Liver (tissue), 10 donors: ENCODE measurements at places on chromosomes 5 and 9.

DNA sequence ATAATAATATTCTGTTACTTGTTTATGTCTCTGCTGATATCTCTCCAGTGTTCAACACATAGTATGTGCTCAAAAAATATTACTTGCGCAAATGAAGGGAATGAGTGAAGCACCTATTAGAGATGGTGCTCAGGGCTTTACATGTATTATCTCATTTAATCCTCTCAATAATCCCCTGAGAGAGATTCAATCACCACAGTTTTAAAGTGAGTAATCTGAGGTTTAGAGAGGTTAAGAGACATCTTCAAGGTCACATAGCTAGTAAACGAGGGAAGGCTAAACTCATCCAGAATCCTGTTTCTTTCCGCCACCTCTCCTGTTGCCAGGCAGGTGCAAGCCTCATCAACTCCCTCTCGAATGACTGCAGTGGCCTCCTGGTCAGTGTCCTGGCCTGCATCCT, 82.0 kb downstream of the UGCG start:
- no peak overlapping the region for H3K4me3 ChIP-seq
- no peak for DNase-seq
- H3K4me1 ChIP-seq = peaks cover 9% of the 10 kb centered on the region
- H3K27me3 ChIP-seq = no peaks in the 10 kb centered on the region
- no peaks in the 10 kb centered on the region for H3K36me3 ChIP-seq

DNA sequence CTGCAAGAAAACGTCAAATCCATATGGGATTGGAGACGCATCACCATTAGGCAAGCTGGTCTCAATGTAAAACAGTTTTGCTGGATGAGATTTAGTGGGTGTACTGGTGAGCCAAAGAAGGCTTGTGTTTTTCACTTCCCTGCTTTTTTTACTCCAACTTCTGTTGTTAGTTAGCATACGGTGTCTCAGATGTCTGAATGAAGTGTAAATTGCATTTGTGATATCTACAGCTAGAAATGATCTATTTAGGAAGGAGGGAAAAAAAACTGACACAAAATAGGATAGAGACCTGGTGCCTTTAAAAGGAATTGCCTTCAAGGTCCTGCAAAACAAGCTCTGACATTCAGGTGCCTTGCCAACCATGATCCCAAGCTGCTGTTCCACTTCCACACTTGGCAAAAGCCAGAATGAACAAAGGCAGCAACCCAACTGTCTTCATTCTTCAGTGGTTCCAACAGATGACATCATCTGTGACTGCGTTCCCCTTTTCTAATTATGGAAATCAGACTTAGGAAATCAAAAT, 104.2 kb upstream of the RAI14 start:
- no peaks in the 10 kb centered on the region for H3K36me3 ChIP-seq
- H3K4me3 ChIP-seq = no peak overlapping the region
- peaks cover 25% of the 10 kb centered on the region for H3K4me1 ChIP-seq
- DNase-seq = no peak
- H3K27ac ChIP-seq = no peak overlapping the region

- no peaks in the 10 kb centered on the region for H3K4me1 ChIP-seq
- no peaks in the 10 kb centered on the region for H3K36me3 ChIP-seq
- DNase-seq = no peak
These were observed 30.5 kb upstream of the LRRC70 start for GRCh38 chr5:62547945-62548630.

- H3K4me1 ChIP-seq = no peaks in the 10 kb centered on the region
- no peaks in the 10 kb centered on the region for H3K36me3 ChIP-seq
- H3K27ac ChIP-seq = no peak overlapping the region
- no peaks in the 10 kb centered on the region for H3K27me3 ChIP-seq
- DNase-seq = no peak
These were observed 32.1 kb upstream of the MSANTD3 start for GRCh38 chr9:100394816-100395215.

- H3K27ac ChIP-seq = no peak overlapping the region
- H3K4me1 ChIP-seq = peaks cover 10% of the 10 kb centered on the region
- peak; percentile 17 for DNase-seq
- no peaks in the 10 kb centered on the region for H3K36me3 ChIP-seq
These were observed 51.5 kb downstream of the COL15A1 start for GRCh38 chr9:98995059-98995671.

GRCh38 chr5:169778622-169779596, 141.8 kb downstream of the DOCK2 start:
- DNase-seq = no peak
- H3K27ac ChIP-seq = no peak overlapping the region
- no peaks in the 10 kb centered on the region for H3K27me3 ChIP-seq
- H3K36me3 ChIP-seq = no peaks in the 10 kb centered on the region
- H3K4me3 ChIP-seq = no peak overlapping the region

DNA sequence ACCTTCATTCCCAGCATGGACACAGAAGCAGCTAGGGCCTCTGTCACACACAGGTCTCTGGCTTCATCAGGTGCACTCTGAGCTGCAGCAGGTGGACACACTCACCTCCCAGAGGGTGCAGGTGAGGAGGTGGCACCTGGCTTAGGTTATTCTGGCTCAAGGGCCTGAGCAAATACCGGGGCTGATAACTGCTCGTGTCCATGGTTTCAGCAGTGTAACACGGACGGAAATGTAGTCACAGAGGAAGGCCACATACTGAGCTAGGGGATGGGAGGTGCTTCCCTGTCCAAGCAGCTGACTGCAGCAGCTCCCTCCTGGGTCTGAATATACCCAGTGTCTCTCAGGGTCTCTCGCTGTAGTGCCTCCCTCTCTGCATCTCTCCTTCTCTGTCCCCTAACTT, 5.7 kb downstream of the PHF2 start:
- no peak overlapping the region for H3K4me3 ChIP-seq
- peak; percentile 38 for DNase-seq
- no peaks in the 10 kb centered on the region for H3K27me3 ChIP-seq

- peak overlapping the region; percentile 80 for H3K4me3 ChIP-seq
- peak overlapping the region; percentile 99 for H3K27ac ChIP-seq
- H3K4me1 ChIP-seq = no peaks in the 10 kb centered on the region
- DNase-seq = no peak
- H3K36me3 ChIP-seq = no peaks in the 10 kb centered on the region
These were observed 1.7 kb upstream of the ARRDC3 start for GRCh38 chr5:91384671-91385430.

GRCh38 chr9:13810510-13810909, 503.4 kb downstream of the NFIB start:
- H3K27me3 ChIP-seq = peaks cover 2% of the 10 kb centered on the region
- no peak overlapping the region for H3K27ac ChIP-seq
- no peak overlapping the region for H3K4me3 ChIP-seq

- H3K4me1 ChIP-seq = no peaks in the 10 kb centered on the region
- no peaks in the 10 kb centered on the region for H3K36me3 ChIP-seq
- H3K27me3 ChIP-seq = no peaks in the 10 kb centered on the region
- DNase-seq = peak; percentile 1
These were observed 55.1 kb upstream of the XPA start for GRCh38 chr9:97752274-97752673.

DNA sequence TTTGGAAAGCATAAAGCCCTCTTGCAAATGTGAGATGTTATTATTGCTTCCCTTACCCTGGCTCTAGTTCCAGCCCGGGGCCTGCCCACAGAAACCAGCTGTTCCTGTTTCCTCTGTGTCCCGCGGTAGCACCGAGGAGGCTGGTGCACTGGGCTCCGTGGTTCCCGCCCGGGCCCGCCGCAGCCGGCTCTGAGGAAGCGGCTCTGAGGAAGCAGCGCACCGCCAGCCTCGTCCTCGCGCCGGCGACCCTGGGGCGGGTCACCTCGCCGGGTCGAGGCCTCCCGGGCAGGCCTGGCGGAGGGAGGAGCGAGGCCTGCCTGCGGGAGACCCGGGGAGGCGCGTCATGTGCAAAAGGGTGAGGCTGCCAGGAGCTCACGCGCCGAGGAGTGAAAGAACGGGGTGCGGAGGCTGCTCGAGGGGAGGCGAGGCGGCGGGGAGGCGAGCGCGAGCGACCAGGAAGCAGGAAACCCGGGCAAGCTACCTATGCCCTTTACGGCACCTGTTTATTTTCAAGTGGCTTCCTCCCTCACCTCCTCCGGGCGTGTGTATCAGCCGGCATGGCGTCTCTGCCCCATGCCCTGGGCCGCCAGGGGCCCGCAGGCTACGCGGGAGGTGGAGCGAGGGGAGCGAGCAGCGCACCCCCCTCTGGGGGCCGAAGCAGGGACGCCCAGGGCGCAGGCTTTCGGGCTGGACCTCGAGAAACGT, 61.3 kb upstream of the MEGF10 start:
- no peaks in the 10 kb centered on the region for H3K27me3 ChIP-seq
- peak; percentile 60 for DNase-seq
- no peak overlapping the region for H3K27ac ChIP-seq
- H3K4me3 ChIP-seq = peak overlapping the region; percentile 60
- no peaks in the 10 kb centered on the region for H3K4me1 ChIP-seq

DNA sequence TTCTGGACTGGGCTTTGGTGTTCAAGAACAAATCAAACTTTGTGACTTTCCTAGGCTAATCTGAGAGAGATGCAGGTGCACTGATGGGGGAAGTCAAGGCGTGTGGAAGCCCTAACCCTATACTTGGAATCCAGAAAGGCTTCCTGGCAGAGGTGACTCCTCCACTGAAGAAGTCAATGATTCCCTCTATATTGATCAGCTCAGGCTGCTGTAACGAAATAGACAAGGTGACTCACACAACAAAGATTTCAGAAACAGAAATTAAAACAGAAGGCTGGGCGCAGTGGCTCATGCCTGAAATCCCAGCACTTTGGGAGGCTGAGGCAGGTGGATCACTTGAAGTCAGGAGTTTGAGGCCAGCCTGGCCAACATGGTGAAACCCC, 69.6 kb upstream of the GGTA1 start:
- no peaks in the 10 kb centered on the region for H3K4me1 ChIP-seq
- H3K4me3 ChIP-seq = no peak overlapping the region
- no peak overlapping the region for H3K27ac ChIP-seq
- no peaks in the 10 kb centered on the region for H3K27me3 ChIP-seq
- no peak for DNase-seq

GRCh38 chr5:62720031-62720441, 141.4 kb downstream of the LRRC70 start:
- no peak for DNase-seq
- no peak overlapping the region for H3K27ac ChIP-seq
- H3K27me3 ChIP-seq = no peaks in the 10 kb centered on the region
- H3K36me3 ChIP-seq = no peaks in the 10 kb centered on the region
- no peak overlapping the region for H3K4me3 ChIP-seq
- H3K4me1 ChIP-seq = no peaks in the 10 kb centered on the region

- H3K36me3 ChIP-seq = peaks cover 14% of the 10 kb centered on the region
- H3K4me1 ChIP-seq = no peaks in the 10 kb centered on the region
- no peak overlapping the region for H3K27ac ChIP-seq
- DNase-seq = no peak
- no peaks in the 10 kb centered on the region for H3K27me3 ChIP-seq
These were observed 229.8 kb downstream of the FANCC start for GRCh38 chr9:95087659-95088242.
